Thyroid gland (tissue), 4 donors: ENCODE measurements at places on chromosomes 5 and 9.
A peak's percentile ranks its signal among the peaks of the same experiment; 100 is the strongest.

DNA sequence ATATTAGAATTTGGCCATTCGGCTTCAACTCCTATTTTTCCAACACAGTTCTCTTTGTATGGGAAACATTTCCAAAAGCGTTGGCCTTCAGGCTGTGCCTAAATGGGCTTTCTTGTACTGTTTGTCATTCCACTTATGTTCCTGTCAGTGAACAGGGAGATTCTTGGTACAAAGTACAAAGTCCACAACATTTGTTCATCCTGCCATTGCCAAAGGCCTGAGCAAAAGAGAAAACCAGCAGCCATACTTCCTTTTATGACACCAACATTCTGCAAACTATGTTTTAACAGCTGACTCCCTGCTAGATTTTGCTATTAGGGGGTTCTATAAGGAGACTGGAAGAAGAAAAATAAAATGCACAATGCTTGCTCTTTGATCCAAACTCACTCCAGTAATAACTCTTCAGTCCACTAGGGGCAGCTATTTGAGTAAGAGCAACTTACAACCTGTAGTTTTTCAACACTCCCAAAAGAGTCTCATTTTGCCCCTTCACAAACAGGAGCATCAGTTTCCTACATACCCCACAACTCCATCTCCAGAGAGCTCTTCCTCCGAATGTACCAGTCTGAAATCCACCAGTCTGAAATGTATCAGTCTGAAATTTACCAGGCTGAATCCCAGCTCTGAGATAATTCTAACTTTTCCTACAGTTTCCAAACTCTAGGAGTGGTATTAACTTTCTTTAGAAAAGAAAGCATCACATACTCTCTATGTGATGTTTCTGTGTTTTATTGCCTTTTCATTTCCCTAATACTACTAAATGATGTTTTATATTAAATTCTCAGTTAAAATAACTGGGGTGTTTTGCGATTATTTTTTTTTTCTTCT, 693.8 kb downstream of the DNAH5 start:
- DNase-seq = no peak

DNA sequence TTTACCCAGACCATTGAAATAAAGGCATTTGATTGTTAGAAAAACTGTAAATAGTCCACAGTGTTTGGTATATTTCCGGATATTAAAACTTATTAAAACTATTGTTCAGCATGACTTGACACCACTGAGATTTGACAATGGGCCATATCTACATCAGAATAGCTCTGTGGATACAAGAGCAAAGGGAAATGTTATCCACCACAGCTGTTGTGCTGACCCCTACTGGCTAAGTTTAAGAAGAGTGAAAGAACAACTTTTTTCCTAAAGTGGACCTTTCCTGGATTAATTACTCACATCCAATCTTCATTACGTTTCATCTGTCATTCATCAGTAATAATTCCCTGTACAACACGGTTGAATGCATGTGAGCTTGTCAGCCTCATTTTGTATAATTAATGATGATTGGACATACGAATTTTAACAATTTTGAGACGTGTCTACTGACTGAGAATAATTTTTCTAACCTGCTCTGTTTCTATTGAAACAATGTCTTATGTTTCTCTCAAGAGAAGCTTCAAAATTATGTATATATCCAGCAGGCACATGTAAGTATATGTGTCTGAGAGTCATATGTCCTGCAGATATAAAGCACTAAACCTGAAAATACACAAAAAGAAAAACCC, 1952.6 kb downstream of the MAT2B start:
- DNase-seq = no peak

GRCh38 chr9:36902080-36902716, 131.9 kb downstream of the PAX5 start:
- DNase-seq = no peak

DNA sequence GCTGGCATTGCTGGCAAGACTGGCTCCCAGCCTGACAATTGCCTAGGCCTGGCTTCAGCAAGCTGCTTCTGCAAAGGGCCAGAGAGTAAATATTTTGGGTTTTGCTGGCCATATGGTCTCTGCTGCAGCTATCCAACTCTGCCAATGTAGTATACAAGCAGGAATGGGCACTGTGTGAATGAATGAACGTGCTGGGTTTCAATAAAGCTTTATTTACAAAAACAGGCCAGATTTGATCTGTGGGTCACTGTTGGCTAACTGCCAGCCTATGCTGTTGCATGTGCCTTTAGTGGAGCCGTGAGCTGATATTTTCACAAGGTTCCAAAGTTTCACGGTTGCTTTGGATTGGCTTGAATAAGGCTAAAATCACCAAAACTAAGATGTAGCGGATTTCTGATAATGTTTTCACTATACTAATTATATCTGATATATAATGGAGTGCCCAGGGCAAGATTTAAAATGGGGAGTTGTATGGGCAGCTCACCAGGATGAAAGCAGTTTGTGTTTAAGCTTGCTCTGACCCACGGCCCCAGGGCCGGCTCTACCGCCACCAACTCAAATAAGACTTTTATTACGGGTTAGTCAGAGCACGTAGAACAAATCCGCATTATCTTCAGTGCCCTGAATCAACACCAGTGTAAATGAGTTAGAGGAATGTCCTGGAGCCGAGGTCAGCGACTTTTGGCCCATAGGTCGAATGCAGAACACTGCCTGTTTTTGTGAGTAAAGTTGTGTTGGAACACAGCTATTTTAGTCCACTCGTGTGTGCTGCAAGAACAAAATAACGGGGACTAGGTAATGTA, 98.6 kb upstream of the DAP start:
- no peak for DNase-seq

GRCh38 chr5:73883646-73884045, 257.6 kb downstream of the ARHGEF28 start:
- DNase-seq = no peak

GRCh38 chr5:175037820-175038219, 313.4 kb downstream of the MSX2 start:
- DNase-seq = no peak

DNA sequence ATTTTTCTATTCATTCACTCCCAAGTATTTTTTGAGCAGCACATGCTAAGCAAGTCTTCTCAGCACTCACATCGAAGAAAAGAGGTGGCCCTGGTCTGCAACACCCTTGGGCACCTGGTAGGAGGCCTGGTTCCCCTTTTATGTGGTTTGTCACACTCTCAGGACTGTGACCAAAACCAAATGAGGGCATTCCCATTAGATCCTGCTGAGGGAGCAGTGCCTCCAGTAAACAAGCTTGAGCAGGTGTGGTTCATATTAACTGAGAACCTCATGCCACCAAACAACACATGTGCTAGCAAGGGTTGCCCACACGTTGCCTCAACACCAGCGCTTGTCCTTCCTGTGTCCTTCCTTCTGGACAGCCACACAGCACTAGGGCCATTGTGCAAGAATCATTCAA, 26.9 kb upstream of the SYK start:
- DNase-seq = no peak

DNA sequence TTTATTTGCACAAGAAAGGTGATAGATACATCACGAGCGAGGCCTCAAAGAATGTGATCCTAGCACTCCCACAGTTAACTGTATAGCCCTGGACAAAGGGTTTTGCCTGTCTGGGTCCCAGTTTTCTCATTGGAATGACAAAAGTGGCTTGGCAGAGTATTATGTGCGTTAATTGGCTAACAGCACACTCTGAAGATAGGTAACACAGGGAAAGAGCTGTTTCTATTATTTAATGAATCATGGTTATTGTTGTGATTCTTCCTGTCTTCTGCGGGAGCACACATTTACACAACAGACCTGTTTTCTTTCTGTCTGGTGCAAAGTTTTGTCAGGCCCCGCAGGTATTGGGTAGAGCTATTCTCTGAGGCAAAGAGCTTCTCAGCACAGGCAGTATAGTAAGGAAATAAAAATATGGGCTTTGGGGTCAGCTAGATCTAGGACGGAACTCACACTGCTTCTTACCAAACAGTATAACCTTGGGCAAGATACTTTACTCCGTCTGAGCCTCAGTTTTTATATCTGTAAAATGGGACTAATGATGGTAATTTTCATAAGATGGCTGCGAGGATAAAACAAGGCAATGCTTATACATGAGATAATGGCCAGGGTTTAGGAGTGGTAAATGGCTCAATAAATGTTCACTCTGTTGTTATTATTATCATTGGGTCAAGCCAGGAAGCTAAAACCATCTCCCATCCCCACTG, 78.9 kb downstream of the PLAC8L1 start:
- no peak for DNase-seq

- DNase-seq = peak; percentile 84
Measured at GRCh38 chr9:84139296-84140070, 158.9 kb downstream of the RMI1 start.

DNA sequence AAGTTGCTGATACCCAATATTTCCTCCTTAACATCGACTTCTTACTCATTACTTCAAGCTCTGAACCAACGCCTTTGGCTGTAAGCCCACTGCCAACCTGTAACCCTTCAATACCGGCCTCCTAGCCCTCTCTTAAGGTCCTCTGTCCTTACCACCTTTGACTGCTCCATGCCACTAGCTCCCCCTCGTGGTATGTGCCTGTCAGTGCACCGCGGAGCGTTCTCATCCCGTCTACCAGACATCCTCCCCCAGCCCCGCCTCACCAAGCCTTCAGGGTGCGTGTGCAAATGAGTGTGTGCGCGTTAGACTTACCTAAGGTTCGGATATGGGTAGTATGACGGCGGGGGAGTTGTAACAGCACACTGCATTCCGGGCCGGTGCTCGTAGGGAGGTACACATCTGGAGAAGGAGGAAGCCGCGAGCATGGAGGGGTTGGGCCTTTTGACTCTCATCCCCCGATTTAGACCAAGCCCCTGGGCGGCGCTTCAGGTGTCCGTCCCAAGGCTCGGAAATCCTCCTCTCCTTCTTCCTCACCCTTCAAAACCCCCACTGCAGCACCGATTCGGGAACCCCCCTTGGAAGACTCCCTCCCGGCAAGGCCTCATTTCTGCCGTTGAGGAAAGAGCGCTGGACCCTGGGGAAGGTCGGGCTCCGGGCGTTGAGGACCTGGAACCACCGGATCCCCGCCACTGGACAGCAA, 2.8 kb upstream of the MYORG start:
- DNase-seq = peak; percentile 91

GRCh38 chr9:93205896-93206575, 22.1 kb downstream of the WNK2 start:
- no peak for DNase-seq

- DNase-seq = no peak
Measured at GRCh38 chr5:139393497-139394122, 1.3 kb downstream of the PROB1 start.

- no peak for DNase-seq
Measured at GRCh38 chr5:76379316-76379715, 23.8 kb upstream of the IQGAP2 start.

GRCh38 chr9:4905135-4905490, 80.0 kb upstream of the JAK2 start:
- no peak for DNase-seq

DNA sequence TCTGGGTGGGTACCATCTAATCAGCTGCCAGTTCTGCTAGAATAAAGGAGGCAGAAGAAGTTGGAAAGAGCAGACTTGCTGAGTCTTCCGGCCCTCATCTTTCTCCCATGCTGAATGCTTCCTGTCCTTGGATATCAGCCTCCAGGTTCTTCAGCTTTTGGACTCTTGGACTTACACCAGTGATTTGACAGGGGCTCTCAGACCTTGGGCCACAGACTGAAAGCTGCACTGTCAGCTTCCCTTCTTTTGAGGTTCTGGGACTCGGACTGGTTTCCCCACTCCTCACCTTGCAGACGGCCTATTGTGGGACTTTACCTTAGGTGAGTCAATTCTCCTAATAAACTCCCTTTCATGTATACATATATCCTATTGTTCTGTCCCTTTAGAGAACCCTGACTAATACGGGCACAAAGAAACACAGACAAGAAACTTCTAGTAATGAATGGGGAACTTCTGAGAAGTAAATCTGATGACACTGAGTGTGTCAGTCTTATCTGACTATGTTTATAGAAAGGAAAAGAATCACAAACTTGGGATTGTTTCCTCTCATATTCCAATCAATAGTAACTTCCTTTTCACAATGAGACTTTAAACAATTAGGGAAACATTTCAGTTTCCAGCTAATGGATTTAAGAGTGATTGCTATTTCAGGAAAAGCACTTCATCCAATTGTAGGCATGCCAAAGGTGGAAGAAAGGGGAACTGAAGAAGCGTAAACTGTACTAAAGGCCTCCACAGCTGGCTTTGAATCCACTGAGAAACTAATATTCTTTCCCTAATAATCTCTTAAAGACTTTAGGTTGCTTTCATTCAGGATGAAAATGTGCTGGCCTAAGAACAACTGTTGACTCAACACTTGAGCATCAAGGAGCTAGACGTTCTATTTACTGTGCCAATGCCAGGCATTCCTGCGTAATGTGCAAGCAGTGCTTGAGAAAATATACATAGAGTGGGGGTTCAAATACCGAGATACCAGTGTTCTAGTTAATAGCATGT, 127.9 kb upstream of the PTGER4 start:
- DNase-seq = no peak

DNA sequence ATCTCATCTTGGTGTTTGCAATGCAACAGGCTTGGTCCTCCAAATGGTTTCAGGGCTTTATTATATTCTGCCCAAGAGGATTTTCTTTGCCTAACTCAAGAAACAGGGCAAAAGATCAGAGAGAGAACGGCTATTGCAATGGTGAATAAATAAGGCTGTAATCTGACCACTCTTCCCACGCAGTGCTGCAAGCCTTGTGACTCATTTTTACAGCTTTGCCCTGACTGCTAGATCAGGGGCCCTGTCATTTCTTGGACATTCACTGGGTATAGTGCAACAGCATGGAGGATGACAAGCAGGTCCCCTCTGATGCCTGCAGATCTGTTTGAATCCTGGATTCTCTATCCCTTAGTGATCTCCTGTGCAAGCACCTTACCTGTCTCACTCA, 459.1 kb downstream of the EBF1 start:
- DNase-seq = no peak
